ENCODE measurements at places on chromosomes 11 and 22.

DNA sequence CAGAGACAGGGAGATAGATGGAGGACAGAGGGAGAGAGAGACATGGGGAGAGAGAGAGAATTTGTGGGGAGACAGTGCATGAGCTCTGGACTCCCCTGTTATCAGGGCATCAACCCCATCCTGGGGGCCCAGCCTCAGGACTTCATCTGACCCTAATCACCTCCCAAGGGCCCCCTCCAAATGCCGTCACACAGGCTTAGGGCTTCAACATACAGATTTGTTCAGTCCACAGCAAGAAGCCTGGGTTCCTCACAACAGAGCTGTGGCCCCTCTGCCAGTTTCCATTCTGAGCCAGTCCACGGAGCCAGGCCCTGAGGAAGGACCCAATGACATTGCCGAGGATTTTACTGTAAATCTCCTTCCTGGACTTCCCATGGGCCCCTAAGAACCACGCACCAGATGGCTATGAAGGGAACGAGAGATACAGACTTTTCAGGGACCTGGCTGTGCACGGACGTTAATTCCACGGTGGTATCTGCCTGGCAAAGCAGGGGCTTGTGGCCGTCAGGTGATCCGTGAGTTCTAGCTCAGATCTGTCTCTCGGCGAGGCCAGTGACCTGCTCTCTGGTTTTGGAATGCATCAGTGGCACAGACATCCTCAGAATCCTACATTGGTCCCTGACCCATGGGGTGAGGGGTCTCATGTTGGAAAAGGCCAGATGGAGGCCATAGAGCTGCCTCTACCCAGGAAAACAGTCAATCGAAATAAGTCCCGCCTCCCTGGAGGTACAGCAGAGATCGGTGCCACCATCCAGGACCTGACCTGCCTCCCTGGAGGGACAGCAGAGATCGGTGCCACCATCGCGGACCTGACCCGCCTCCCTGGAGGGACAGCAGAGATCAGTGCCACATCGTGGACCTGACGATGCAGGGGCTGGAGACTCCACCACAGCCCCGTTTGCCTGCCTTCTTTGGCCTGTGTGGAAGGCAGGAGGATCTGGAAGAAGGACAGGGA lies 8.7 kb upstream of the B4GALNT4 start:
- no peak for DNase-seq
- H3K4me1 ChIP-seq: peaks cover 1% of the 10 kb centered on the region
- H3K36me3 ChIP-seq: no peaks in the 10 kb centered on the region

DNA sequence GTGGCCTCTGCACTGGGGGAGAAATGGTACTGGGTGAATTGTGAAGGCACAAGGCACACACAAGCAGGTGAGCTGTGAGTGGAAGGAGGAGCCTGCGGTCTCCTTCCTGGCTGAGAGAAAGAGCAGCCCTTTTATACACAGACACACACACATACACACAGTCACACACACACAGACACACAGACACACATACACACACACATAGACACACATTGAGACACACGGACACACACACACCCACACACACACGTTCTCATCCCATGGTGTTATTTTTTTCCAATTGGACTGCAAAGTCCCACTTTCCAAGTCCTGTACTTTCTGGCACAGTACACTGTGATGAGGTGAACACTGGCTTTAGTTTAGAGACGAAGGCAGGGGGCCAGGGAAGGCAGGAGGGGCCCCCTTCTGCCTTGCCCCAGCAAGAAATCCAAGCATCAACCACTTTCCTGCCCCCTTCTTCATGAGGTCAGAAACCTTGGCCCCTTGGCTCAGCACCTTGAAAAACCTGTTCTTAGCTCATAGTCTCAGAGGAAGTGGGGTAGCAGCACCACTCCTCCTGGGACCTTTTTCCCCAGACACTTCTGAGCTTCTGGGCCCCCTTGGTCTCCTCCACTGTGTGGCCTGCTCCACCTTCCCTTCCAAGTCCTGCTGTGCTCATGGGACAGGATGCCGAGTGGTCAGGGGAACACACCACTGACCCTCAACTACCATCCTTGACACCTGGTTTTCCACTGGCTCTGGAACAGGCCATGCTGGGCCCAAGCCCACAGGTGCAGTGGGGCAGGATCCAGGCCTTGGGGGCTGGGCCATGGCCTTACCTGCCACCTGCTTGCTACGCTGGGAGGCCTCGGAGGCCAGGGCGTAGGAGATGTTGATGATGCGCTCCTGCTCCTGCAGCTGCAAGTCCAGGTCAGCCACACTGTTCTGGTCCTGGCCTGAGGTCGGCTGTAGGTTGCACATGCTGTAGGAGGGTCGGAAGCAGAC lies 43.8 kb downstream of the C11orf58 start:
- no peak overlapping the region for H3K27ac ChIP-seq
- no peak overlapping the region for H3K4me3 ChIP-seq
- peaks cover 13% of the 10 kb centered on the region for H3K4me1 ChIP-seq
- DNase-seq: no peak
- H3K36me3 ChIP-seq: peaks cover 10% of the 10 kb centered on the region

GRCh38 chr11:103842795-103843194 lies 193.6 kb upstream of the DDI1 start:
- DNase-seq: no peak
- no peak overlapping the region for H3K27ac ChIP-seq
- no peaks in the 10 kb centered on the region for H3K27me3 ChIP-seq
- H3K36me3 ChIP-seq: no peaks in the 10 kb centered on the region
- no peak overlapping the region for H3K4me3 ChIP-seq

GRCh38 chr11:116189408-116190170 lies 583.2 kb downstream of the BUD13 start:
- DNase-seq: peak; percentile 80
- peaks cover 17% of the 10 kb centered on the region for H3K27me3 ChIP-seq
- no peak overlapping the region for H3K27ac ChIP-seq

- H3K36me3 ChIP-seq: no peaks in the 10 kb centered on the region
- no peaks in the 10 kb centered on the region for H3K27me3 ChIP-seq
- H3K27ac ChIP-seq: no peak overlapping the region
- peaks cover 8% of the 10 kb centered on the region for H3K4me1 ChIP-seq
- DNase-seq: peak; percentile 52
These were observed 40.9 kb upstream of the CELSR1 start for GRCh38 chr22:46578251-46578823.

DNA sequence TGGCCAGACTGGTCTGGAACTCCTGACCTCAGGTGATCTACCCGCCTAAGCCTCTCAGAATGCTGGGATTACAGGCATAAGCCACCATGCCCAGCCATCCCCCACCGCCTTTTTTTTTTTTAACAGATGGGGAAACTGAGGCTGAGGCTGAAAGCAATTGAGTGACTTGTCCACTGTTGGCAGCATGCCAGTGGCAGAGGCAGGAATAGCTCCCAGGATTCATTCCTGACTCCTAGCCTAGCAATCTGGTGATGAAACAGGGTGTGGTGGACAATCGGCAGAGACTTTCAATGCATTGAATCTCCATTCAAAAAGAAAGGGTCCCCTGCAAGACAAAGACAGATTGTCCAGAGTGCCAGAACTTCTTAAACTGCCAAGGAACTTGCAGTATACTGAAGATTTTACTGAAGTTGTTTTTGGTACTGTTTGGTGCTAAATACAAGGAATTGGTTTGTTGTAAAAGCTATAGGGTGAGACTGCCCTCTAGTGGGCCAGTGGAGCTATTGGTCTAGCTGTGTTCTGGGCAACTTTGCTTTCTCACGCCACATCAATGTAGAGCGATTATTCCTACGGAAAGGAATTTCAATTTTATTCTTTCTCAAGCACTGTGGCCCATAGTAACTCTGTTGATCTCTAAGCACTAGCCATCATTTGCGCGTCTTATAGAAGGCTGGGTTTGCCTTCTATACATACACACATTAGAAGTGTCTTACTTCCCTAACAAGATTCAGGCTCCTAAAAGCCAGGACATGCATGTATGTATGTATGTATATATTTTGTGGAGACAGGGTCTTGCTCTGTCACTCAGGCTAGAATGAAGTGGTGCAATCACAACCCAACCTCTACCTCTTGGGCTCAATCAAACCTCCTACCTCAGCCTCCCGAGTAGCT lies 21.0 kb downstream of the C22orf31 start:
- no peak overlapping the region for H3K27ac ChIP-seq
- no peaks in the 10 kb centered on the region for H3K4me1 ChIP-seq
- peak; percentile 83 for DNase-seq
- no peak overlapping the region for H3K4me3 ChIP-seq
- H3K36me3 ChIP-seq: peaks cover 18% of the 10 kb centered on the region
- no peaks in the 10 kb centered on the region for H3K27me3 ChIP-seq

GRCh38 chr22:37464181-37464580 lies 22.0 kb downstream of the MFNG start:
- no peak for DNase-seq
- no peaks in the 10 kb centered on the region for H3K36me3 ChIP-seq
- H3K27me3 ChIP-seq: peaks cover 10% of the 10 kb centered on the region
- no peaks in the 10 kb centered on the region for H3K4me1 ChIP-seq

DNA sequence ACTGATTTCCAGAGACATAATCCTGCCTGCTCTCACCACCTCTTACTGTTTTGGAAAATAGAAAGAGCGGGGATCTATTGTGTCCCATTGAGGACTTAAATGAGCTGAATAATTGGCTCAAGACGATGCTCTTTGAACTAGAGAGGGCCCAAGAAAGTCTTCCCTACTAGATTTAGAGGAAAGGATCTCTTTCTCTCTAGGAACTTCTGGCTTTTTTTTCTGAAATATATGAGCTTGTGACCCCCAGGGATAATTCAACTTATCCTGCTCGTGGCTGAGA lies 461.4 kb upstream of the KIRREL3 start:
- H3K27ac ChIP-seq: no peak overlapping the region
- no peak for DNase-seq
- H3K36me3 ChIP-seq: no peaks in the 10 kb centered on the region
- peak overlapping the region; percentile 25 for H3K4me3 ChIP-seq
- H3K27me3 ChIP-seq: no peaks in the 10 kb centered on the region

GRCh38 chr11:76801225-76801624 lies 18.1 kb downstream of the TSKU start:
- peak; percentile 70 for DNase-seq
- H3K27ac ChIP-seq: no peak overlapping the region
- H3K4me1 ChIP-seq: peaks cover 19% of the 10 kb centered on the region
- H3K4me3 ChIP-seq: no peak overlapping the region
- peaks cover 34% of the 10 kb centered on the region for H3K36me3 ChIP-seq
- H3K27me3 ChIP-seq: no peaks in the 10 kb centered on the region

- DNase-seq: no peak
- H3K27ac ChIP-seq: no peak overlapping the region
- H3K36me3 ChIP-seq: no peaks in the 10 kb centered on the region
- no peaks in the 10 kb centered on the region for H3K27me3 ChIP-seq
- no peak overlapping the region for H3K4me3 ChIP-seq
These were observed 206.7 kb downstream of the SBF2 start for GRCh38 chr11:10087186-10087922.

GRCh38 chr11:46116007-46116711 lies 5.1 kb downstream of the PHF21A start:
- H3K27ac ChIP-seq: no peak overlapping the region
- no peak overlapping the region for H3K4me3 ChIP-seq
- H3K36me3 ChIP-seq: no peaks in the 10 kb centered on the region
- H3K4me1 ChIP-seq: no peaks in the 10 kb centered on the region
- no peak for DNase-seq

DNA sequence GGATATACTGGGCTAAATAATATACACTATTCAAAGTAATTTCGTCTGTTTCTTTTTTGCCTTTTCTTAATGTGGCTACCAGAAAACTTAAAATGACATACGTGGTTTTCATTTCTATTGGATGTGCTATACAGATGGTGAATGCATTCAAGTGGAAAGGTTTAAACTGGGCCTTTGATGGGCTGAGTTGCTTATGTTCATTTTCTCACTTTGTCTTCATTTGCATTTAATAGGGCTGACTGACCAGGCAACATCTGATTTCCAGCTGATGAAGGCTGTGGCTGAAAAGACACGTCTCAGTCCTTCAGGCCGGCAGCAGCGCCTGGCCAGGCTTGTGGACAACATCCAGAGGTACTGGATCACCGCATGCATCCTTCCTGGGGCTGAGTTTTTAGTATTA lies 27.9 kb downstream of the PIWIL4 start:
- H3K27me3 ChIP-seq: peaks cover 3% of the 10 kb centered on the region
- H3K4me1 ChIP-seq: no peaks in the 10 kb centered on the region
- no peaks in the 10 kb centered on the region for H3K36me3 ChIP-seq
- no peak overlapping the region for H3K4me3 ChIP-seq

- H3K4me3 ChIP-seq: no peak overlapping the region
- H3K27me3 ChIP-seq: no peaks in the 10 kb centered on the region
- no peak for DNase-seq
- no peaks in the 10 kb centered on the region for H3K36me3 ChIP-seq
These were observed 260.6 kb downstream of the ETS1 start for GRCh38 chr11:128326791-128327190.

Data from endodermal cell (in vitro differentiated cells).